ENCODE measurements at places on chromosomes 7 and 10.

GRCh38 chr10:99555825-99556523 lies 23.2 kb downstream of the NKX2-3 start:
- DNase-seq: no peak

GRCh38 chr7:80150611-80151273 lies 16.1 kb downstream of the GNAI1 start:
- no peak for DNase-seq

DNA sequence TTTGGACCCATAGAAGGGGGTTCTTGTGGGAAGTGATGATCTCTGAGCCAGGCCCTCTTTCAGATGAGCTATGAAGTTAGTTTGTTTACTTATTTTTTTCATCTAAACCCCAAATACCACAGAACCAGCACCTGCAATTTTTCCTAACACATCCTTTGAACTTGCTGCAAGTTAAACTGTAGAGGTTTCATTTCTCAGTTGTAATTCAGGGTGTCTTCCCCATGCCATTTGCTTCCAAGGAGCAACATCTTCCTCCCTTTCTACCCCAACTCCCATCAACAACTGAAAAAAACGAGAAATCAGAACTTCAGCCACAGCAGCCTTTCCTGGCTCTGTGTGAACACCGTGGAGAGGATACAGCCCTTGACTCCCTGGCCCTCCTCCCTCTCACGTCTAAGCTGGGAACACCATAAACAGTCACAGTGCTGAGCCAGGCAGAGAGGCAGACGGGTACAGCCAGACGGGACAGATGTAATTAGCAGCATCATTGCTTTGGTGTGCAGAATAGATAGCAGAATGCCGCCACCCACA lies 63.6 kb downstream of the RGS10 start:
- DNase-seq: no peak

DNA sequence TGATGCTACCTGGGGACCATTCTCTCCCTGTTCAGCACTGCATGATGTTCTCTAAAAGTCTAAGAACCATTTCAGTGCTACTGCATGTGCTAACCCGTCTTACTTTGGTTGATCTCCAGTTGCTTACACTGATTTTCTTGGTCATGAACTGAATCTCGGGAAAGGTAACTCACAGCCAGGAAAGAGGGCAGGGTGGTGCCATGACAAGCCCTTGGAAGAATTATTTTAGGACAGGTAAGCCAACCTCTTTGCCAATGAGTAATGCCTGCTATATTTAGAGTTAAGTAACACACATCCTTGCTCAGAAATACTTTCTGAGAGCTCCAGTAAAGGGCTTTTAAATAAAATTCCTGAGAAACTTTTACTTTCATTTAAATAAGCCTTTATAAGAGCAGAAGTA lies 126.7 kb downstream of the ARL4A start:
- DNase-seq: no peak

DNA sequence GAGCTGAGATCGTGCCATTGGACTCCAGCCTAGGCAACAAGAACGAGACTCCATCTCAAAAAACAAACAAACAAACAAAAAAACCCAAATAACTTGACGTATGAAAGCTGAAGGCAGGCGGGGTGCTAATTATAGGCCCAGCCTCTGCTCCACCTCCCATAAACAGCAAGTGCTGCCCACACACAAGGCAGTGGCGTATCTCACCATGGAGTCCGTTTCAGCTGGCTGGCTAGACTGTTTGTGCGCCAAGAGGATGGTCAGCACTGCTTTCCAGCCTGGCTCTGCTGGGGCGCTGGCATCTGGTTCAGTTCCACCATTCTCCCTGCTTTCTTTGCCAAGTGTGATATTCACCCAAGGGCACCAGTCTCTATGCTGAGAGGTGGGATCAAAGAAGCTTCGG lies 29.1 kb downstream of the ZC3HC1 start:
- DNase-seq: no peak

DNA sequence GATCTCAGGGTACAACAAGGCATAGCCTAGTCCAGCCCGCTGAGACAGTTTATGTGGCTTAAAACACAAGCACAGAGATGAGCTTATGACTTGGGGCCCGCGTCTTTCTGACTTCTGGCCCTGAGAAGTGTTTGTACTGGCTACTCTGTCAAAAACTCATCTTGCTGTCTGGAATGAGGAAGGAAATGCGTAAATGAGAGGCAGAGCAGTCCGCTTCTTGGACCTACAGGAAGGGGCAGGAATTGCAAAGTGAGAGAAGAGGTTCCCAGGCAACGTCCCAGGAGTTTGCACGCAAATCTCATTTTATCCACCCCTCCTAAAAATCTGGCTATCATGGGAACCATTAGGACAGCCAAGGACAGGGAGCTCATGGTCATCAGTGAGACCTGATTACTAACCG lies 5.5 kb downstream of the ANXA11 start:
- no peak for DNase-seq

DNA sequence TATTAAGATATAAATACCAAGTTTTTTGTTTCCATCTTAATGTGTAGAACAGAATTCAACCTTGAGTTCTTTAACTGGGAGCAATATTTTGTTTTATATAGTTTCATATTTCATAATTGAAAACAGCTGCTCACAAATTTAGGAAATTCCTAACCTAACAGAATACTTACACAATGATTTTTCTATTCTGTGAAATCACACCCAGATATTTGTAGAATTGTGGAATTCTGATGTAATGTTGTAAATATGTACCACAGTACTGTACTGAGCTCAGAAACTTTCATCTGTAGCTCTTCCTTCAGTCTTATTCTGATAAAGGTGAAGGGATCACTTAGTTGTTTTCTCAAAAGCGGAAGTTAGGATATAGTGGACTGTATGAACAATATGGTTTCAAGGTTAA lies 143.4 kb upstream of the GLI3 start:
- no peak for DNase-seq

GRCh38 chr7:80907141-80907601 lies 11.7 kb downstream of the SEMA3C start:
- no peak for DNase-seq

GRCh38 chr10:70540089-70540788 lies 61.7 kb downstream of the PALD1 start:
- peak; percentile 12 for DNase-seq

DNA sequence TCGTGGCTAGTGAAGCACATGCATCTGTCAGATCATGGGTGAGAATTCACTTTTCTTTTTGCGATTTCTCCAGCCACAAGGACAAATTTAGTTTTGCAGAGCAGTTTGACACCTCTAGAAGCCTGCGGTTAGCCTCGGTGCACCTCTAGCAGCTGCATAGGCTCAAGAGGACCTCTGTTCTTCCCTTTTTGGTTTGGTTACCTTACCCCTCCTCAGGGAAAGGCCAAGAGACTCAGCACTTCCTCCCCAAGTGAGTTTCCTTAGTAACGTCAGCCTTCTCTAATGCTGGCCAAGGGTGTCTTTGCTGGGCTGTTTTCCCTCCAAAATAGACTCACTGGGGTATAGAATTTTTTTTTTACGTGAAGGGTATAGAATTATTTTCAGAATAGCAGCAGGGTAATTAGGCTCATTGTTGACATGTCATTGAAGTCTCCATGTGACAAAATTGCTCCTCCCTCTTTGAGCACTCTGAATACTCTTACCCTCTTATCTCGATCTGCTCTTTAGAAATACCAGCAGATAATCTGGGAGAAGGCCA lies 97.8 kb downstream of the AUTS2 start:
- DNase-seq: no peak

DNA sequence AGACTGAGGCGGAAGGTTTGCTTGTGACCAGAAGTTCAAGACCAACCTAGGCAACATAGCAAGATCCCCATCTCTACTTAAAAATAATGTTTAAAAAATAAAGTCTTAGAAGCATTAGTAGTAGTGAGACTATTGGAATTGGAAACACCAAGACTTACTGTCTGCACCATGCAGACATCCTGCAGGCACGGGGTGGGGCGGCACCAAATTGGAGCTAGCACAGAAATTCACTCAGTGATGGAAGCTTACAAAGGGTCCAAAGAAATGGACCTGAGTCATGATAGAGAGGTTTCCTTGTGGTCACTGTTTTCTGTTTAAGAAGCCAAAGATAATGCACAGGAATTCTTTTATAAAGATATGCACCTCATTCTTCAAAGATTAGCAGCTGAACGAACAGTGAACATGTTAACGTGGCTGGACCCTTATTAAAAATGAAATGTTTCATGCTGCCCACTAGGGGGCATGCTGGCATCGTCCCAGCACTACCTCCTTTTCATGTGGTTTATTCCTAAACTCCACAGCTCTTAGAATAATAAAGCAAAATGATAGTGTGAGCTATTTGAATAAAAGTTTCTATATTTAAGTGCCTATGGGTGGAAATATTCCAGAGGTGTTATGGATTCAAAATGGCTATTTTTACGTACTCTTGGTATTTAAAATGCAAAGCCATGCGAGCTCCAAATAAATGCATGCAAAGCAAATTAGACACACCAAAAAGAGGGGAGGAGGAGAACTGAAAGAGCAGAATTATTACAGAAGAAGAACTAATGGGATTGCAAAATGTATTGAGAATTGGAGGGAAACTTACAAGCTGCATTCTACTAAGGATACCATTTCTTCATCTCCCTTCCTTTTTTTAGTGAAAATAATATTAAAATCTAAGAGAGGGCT lies 28.6 kb downstream of the PDSS1 start:
- DNase-seq: peak; percentile 41

DNA sequence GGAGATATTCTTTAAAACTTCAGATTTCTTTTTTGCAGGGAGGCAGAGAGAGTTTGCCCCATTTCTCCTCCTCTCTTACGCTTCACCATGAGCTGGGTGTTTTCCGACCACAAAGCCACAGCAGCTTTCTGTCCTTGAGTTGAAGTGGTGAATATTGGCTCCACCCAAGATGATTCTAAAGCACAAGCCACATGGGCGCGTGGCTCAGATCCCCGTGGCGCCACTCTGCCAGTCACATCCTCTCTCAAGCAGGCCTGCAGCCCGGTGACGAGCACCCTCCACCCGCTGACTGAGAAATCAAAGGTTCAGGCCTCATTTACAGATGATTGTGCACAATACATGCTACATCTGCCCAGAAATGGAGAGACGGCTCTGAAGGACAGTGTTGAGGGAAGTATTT lies 27.6 kb upstream of the RNF32 start:
- peak; percentile 64 for DNase-seq

GRCh38 chr7:140239653-140239935 lies 62.8 kb upstream of the KDM7A start:
- no peak for DNase-seq

- DNase-seq: no peak
Observed at GRCh38 chr7:46115410-46115809, 194.3 kb upstream of the IGFBP3 start.

- DNase-seq: no peak
Observed at GRCh38 chr7:117112640-117113039, 159.3 kb downstream of the ST7 start.

GRCh38 chr10:35887685-35888084 lies 245.6 kb upstream of the FZD8 start:
- no peak for DNase-seq

DNA sequence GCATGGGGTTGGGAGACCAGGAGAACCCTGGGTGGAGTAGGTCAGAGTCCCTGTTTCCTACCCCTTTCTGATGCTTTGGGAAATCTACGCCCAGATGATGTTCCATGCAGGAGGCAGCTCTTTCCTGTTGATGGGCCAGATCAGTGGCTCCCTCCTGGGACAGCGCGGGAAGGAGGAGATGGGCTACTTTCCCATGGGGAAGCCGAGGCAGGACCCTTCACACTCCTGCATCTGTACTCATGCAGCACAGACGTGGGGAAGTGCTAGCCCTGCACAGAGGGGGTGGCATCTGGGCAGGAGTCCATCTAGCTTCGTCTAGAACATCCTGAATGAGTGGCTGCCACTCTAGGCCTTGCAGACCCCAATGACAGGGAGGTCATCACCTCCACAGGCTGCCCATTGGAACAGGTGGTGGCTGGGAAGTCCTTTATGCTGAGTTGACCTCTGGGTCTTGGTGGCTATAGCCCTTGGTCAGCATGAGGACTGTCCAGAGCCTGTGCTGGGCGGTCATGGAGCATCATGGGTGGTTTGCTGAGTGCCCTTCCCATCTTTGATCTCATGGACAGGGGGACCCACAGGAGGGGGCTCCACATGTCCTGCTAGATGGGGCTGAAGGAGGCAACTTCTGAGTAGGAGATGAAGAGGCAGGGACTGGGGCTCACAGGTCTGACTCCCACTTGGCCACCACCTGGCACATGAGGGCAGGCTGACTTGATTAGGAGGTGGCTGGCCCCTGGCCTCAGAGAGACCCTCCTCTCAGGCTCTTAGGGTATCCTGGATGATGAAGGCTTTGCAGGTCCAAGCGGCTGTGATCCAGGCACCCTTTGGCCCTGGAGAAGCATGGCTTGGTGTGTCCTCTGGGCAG lies 24.6 kb downstream of the RAMP3 start:
- DNase-seq: no peak

GRCh38 chr10:77173615-77174461 lies 463.8 kb downstream of the KCNMA1 start:
- peak; percentile 54 for DNase-seq

DNA sequence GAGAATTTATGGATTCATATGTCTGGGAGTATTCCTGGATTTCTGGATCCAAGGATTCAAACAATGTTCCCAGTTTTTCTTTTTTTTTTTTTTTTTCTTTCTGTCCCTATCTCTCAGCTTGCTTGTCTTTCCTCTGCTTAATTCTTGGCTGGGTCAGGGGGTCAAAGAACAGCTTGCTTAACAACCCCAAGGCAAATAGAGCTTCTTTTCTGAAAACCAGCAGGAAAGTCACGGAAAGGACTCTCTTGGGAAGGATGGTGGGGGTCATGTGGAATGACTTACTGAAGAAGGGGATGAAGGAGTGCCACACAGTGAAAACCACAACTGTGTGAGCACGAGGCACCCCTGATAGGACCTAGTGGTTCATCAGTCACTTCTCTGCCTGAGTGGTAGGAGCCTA lies 36.1 kb downstream of the GRK5 start:
- no peak for DNase-seq

- DNase-seq: no peak
Observed at GRCh38 chr7:71637578-71637977, 505.6 kb downstream of the GALNT17 start.

- DNase-seq: no peak
Observed at GRCh38 chr7:14934839-14935238, 32.3 kb upstream of the DGKB start.

DNA sequence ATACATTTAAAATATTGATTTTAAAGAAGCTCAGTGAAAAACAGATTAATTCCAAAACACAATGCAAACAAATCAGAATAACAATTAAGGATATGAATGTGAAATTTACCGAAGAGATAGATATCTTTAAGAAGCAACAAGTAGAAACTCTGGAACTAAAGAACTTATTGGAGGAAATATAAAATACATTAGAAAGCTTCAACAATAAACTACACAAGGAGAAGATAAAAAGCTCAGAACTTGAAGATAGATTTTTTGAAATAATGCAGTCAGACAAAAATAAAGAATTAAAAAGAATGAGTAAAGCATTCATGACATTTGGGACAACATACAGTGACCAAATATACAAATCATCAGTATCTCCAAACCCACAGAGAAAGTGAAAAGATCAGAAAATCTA lies 43.2 kb downstream of the HIBADH start:
- DNase-seq: no peak

- no peak for DNase-seq
Observed at GRCh38 chr10:88157981-88158465, 294.6 kb downstream of the PTEN start.

GRCh38 chr10:124119946-124120345 lies 26.5 kb upstream of the CHST15 start:
- no peak for DNase-seq

Data from activated CD4-positive, alpha-beta T cell treated with anti-CD3 and anti-CD28 coated beads, Interleukin-2, amount 50 U/mL, for 1 hour (primary cell).